ENCODE measurements at places on chromosomes 6 and 20. TPM values are rescaled to one million over a fixed set of nuclear protein-coding genes. Genes with fewer than 3 reads are reported as not detected.

The INSM1 gene
- not detected for total RNA-seq

The BPI gene
- total RNA-seq: not detected

The TUBB2B gene
- 5.6 TPM for total RNA-seq

The BMP2 gene
- 1.8 TPM for total RNA-seq

- DNase-seq: no peak
Measured at GRCh38 chr6:32984622-32985389, 16.4 kb downstream of the BRD2 start.

- no peak for DNase-seq
Measured at GRCh38 chr20:10454151-10454750, 19.1 kb downstream of the SLX4IP start.

The PRR18 gene
- 0.29 TPM for total RNA-seq

DNA sequence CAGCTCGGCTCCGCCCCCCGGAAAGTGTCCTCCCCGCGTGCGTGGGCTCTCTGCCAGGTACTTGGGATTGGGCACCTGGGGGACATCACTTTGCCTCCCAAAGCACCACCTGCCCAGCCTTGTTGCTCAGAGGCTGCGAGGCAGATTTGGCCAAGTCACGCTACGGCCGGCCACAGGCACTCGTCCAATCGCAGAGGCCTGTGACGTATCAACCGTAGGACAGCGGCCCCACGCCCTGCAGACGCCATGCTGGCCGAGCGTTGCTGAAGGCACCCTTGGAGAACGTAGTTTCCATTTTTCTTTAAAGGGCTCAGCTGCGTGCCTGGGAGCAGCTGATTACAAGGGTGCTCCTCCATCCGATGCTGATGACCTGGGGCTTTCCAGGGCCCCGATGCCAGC, 3.1 kb downstream of the NTSR1 start:
- no peak for DNase-seq

DNA sequence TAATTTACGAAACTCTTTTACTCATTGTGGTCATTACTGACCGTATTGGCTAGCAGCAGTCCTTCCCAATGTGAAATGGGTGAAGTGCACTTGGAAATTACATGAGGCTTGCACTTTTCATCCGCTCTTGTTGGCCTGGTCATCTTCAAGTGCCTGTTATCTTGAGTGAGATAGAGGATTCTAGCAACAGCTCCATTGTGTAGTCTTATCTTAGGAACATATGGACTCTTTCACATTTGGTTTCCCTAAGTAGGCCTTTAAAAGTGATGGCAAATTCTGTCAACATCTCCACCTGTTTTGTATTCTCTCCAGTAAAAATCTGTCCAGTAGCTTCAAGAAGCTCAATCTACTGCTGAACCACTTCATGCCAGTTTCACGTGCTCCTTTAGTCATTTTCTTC, 114.8 kb upstream of the MARCKS start:
- DNase-seq: no peak

DNA sequence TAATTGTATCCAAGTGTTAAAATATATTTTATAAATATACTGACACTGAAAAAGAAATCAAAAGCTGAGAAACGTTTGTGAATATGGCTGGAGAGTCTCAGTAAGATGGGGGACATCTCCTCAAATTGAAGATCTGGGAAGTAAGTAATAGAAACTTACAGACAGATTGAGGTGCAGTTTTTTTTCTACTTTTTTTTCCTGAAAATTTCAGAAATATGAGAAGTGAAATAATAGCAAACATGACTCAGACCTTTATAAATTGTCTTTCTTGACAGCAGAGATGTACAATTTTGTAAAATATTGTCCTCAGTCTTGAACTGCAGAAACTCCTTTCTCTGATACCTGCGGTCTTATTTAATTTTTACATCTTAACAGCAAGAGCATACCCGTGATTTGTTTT, 347.1 kb downstream of the UTRN start:
- DNase-seq: no peak

DNA sequence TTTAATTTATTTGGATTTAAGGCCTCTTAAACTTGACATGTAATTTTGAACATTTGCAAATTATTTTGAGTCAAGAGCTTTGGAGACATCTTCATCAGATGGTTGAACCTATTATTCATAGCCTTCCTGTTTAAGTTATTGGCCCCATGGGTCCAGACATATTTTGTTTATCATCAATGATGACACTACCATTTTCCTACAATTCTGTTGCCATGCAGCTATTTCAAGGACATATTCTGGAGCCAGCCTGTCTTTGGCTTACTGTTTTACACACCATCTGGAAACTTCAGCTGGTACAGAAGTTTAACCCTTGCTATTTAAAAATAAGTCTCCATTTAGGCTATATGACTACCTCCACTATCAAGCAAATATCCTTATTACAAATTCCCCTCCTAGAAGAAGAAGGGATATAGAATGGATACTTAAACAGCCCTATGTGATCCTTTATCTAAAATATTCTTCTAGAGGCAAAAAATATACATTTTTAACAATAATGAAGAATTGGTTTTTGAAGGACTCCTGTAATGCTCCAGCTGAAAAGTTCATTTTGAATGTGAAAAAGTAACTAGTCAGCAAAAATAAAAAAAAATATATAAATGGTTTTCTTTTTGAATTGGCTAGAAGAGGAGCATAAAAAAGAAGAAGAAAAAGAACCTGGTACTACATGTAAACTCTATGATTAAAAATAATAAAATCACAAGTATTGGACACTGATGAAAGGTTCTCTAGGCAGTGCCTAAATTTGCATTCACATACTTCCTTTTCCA, 544.0 kb upstream of the HS3ST5 start:
- DNase-seq: no peak

- no peak for DNase-seq
Measured at GRCh38 chr6:150269130-150269856, 99.5 kb upstream of the IYD start.
